ENCODE measurements at places on chromosomes 16 and 17.
A peak's percentile ranks its signal among the peaks of the same experiment; 100 is the strongest.

DNA sequence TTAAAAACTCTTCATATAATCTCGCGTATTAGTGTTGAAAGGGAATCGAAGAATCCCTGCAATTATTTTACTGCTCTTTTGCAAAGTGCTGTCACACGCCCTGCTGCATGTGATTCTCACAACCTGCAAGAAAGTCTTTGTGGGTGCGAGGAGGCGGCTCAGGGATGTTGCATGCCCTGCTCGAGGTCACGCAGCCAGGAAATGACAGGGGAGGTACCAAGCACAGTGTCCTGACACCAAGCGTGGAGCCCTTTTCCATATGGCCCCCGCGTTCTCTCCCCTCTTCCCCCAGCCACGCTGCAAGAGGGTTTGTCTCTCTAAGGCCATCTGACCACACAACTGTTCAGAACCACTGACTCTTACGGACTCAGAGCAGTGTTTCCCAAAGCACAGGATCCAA, 37.6 kb downstream of the OR3A1 start:
- no peak for DNase-seq

DNA sequence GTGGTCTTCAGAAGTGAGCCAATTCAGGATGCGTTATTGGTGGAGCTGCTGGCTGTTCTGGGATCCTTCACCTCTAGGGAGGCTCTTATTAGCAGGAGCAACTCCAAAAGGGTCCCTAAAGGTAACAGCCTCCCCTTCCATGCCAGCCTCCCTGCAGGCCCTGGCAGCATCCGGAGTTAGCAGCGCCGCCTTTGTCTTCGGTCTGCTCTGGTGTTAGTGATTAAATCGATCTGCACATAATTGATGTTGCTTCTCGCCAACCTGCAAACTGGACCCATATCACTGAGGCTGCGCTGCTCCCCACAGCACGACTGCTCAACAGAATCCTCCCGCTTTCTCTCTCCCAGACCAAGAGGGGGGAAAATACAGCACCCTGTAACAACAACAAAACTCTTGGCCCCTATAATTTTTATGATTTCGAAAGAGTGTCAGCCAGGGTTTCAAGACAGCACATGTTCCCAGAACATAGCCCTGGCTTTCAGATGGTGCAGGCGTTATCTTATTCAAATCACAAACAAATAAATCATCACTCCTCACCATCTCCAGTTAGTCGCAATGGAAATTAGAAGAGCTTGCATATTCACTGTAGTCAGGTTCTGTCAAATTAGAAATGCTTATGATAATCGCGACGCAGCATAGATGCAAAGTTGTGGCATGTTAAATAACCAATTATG, 76.0 kb downstream of the IRX3 start:
- DNase-seq, result no peak

GRCh38 chr17:64788286-64789060, 126.4 kb upstream of the SMURF2 start:
- no peak for DNase-seq

- no peak for DNase-seq
Observed at GRCh38 chr17:45227101-45227925, 5.6 kb downstream of the FMNL1 start.

GRCh38 chr17:80786470-80786869, 205.2 kb upstream of the CHMP6 start:
- peak; percentile 60 for DNase-seq

DNA sequence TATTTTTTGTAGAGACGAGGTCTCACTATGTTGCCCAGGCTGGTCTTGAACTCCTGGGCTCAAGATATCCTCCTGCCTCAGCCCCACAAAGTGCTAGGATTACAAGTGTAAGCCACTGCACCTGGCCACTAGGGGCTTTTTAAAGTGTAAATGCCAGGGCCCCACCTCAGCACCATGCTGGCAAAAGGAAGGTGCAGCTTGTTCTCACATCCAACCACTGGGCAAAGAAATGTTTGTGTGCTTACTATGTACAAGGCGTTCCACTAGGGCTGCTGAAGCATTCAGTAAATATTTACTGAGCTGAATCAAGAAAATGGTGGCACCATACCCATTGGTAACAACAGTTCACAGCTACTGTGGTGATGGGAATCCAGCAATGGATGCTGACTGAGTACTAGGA, 22.6 kb downstream of the COG1 start:
- no peak for DNase-seq

GRCh38 chr16:3846595-3847091, 33.9 kb downstream of the CREBBP start:
- no peak for DNase-seq

DNA sequence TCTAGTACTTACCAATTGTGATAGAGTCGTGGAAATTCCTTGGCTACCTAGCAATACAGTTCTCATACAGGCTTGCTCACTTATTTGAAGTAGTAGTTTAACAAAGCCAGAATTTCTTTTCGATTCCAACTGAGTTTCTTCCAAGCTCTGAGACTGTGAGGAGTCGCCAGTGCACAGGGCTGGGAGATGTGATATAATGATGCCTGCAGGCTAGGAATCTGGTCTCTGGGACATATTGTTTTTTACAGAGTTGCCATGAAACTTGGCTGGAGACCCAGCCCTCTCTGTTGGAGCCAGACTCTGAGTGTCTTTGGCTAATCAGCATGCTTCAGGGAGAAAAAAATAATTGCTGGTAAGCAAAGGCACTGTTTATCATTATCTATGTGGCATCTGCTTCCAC, 698.8 kb upstream of the GOT2 start:
- no peak for DNase-seq

DNA sequence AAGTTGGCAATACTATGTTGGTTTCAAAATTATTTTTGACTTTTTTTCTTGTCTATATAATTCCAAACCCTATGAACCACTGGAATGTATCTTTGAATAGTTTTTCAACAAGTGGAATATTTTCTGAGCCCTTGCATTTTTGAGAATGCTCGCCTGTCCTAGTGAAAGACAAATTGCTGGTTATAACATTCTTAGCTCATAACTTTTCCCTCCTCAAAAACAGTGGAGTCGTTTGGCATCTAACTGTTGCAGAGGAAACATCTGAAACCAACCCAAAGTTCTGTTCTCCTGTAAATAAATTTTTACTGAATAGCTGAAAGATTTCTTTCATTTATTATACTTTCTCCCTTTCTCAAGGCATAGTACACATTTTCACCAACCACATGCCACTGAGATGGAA, 11.3 kb upstream of the COX10 start:
- DNase-seq, result no peak

DNA sequence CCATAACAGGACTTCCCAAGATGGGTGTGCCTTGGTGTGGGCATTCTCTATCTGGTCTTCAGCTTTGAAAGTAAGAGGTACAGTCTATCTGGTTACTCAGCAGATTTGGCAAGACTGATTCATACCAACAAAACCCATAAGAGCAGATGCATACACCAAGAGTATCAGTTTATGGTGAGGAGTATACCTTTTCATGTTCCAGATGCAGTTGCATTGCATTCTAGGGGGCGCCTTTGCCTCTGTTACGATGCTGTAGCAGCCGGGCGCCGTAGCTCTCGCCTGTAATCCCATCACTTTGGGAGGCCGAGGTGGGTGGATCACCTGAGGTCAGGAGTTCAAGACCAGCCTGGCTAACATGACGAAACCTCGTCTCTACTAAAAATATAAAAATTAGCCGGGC, 31.1 kb upstream of the CARMIL2 start:
- no peak for DNase-seq

GRCh38 chr16:4544473-4544872, 5.9 kb upstream of the CDIP1 start:
- DNase-seq, result no peak

- no peak for DNase-seq
Observed at GRCh38 chr16:64872101-64872500, 249.8 kb downstream of the CDH11 start.
